ENCODE measurements at places on chromosomes 2 and 18.

GRCh38 chr2:204947405-204947804 is 402.1 kb downstream of the PARD3B start:
- DNase-seq, result no peak

- no peak for DNase-seq
Observed at GRCh38 chr18:3329471-3329870, 67.5 kb downstream of the MYL12B start.

DNA sequence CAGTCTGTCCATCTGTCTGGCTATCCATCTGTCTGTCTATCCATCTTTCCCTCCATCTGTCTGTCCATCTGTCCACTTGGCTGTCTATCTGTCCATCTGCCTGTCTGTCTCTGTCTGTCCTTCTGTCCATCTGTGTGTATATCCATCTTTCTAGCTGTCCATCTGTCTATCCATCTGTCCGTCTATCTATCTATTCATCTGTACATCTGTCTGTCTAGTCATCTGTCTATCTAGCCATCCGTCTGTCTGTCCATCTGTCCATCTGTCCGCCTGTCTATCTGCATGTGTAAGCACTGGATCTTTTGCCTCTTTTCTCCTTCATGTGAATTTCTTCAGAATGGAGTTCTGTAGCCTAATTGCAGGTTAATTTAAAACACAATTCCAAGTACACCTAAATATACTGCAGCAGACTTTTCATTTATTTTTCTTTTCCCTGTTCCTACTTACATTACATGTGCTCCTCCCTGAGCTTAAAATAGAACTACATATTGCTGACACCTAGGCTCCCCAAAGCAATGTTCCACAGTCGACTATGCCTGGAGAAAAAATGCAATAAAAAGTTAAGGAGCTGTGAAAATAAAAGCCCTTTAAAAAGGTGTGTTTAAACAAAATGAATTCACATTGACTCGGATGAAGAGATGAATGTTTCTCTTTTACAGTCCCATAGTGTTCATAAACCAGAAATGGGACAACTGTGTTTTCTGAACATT is 37.4 kb upstream of the TXNDC2 start:
- no peak for DNase-seq

DNA sequence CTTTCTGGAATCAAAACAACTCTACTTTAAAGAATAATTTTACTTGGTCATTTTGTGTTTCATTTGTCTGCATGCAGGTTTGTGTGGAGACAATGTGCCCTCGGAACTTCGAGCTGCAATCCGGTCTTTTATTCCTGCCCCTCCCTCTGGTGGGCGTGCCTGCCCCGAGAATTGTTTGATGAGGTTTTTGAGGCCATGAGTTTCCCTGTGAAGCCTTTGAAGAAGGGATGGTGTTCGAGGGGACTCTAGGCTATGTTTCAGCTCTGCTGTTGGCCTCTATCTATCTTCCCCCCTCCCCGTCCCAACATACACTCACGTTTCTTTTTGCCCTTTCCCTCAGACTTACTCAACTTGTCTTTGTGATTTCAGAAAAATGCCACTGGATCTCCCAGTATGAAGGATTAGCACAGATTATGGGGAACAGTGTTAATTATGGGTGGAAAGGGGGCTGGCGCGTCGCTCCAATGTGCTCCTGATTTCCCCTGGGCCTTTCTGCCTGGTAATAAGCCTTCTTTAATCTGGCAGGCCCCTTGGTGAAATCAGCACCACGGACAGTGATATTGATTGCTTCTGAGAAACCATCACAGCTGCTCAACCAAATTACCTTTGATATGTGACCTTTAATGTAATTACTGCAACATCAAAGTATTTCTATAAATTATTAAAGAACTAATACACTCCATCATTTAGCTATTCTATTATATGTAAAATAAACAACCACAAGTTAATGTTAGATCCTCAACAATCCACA is 82.2 kb downstream of the CELF4 start:
- DNase-seq, result no peak

GRCh38 chr18:4755848-4756247 is 300.7 kb upstream of the DLGAP1 start:
- DNase-seq, result no peak

- DNase-seq, result no peak
Observed at GRCh38 chr2:179595284-179595683, 266.1 kb downstream of the ZNF385B start.

DNA sequence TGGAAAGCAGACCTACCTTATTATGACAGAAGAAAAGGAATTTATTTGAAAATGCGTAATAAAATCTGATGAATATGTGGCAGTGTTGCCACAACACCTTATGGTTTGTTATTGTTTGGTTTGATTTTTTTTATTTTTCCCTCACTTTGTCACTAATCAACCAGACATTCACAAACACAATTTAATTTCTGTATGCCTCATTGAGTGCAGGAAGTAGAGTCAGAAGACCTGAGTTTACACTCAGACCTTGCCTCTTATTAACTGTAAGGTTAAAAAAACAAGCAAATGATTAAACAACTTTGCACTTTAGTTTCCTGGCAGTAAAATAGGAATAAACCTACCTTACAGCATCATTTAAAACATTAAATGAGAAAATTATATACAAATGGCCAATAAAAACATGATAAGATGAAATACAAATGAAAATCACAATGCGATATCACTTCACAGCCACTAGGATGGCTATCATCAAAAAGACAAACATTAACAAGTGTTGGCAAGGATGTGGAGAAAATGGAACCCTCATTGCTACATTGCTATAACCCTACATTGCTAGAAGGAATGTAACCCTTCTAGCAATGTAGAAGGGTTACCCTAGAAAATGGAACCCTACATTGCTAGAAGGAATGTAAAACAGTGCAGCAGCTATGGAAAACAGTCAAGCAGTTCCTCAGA is 3.3 kb downstream of the SESTD1 start:
- no peak for DNase-seq

DNA sequence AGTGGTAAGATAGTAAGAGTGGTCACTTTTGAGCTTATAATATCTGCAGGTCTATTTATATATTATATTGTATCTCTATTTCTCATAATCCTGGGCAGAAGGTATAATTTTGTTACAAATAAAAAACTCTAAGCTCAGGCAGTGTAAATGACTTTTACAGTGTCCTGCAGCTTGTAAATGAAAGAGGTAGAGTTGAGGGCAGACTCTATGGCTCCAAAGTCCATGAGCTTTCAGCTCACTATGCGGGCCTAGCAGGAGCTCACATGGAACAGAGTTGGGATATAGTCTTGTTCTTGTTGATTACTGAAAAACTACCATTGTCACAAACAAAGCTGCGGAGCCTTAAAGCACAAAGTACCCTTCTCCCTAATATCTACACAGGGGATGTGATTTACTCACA is 361.4 kb downstream of the LNPK start:
- no peak for DNase-seq

DNA sequence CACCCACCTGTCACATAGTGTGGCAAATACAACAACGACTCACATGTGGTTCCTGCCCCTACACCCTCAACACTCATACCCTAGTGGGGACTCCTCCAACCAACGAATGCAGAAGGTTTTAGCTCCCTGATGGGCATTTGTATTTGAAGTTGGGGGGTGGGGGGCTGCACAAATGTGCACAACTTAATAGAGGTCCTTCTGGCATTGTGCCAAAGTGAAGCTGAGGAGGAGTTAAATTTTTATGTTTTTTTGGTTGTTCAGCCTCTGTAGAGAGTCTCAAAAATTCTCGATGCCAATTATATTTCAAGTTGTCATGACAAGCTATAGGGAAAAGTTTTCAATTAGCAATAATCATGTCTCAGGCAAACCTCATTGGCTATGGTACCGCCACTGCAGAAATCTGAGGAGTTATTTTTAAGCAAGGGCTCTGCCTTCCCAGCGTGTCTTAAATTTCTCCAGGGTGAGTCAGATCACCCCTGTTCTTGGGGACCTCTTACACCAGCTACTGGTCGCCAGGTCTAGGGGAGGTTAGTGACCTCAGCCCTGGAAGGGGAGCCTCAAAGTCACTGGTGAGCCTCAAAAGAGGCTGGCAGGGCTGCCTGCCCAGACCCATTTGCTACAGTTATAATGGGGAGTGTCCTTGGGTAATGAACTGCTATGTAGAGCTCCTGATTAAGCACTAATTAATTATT is 102.7 kb upstream of the TAF1B start:
- no peak for DNase-seq

DNA sequence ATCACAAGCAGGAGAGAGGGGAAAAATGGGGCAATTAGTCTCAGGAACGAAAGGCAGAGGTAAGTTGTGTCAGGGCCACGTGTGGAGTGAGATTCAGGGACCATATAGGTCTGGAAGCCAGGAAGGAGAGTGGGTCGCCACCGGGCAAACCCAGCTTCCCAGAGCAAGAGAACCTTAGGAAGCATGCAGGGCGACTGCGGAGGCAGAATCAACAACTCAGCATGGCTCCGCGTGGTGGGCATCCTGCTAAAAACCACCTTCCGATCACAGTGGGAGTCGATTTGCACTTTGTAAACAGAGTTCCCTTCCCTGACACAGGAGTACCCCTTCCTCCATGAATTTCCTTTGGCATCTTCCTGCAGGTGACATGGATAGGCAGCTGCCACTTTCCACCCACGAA is 114.6 kb downstream of the TTC32 start:
- DNase-seq, result no peak

- no peak for DNase-seq
Observed at GRCh38 chr2:217293607-217294006, 433.7 kb upstream of the TNP1 start.

DNA sequence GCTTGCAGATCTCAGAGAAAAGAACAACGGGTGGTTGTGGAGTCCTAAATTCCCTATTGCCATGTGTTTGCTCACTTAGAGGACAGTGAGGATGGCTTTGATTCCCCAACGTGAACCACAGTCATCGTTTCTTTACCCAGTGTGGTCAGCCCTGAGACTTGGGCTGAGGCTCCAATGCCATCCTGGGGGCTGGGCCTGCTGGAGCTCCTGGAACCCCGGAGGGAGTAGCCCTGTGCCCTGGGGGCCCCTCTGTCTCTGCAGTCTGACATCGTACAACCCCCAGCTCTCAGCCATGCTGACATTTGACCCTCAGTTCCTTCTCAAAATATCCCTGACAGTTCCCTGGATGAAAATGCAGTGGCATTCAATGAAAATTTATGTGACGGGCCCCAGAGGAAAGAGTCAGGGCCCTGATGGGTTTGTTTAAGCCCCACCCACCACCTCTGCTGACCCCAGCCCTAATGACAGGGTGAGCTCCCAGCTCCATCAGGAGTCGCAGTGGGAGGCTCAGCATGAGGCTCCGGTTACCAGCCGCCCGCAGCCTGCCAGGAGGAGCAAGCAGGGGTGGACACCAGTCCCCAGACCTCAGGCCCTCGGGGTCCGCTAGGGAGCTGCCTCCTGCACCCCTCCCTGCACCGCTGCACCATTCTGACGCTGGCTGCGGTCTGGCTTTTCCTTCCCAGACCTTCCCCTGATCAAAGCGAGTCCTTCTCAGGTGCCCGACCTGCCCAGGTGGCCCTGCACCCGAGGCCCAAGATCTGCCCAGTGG is 120.9 kb downstream of the TWIST2 start:
- no peak for DNase-seq

GRCh38 chr2:233584210-233584609 is 17.6 kb upstream of the USP40 start:
- DNase-seq, result no peak

DNA sequence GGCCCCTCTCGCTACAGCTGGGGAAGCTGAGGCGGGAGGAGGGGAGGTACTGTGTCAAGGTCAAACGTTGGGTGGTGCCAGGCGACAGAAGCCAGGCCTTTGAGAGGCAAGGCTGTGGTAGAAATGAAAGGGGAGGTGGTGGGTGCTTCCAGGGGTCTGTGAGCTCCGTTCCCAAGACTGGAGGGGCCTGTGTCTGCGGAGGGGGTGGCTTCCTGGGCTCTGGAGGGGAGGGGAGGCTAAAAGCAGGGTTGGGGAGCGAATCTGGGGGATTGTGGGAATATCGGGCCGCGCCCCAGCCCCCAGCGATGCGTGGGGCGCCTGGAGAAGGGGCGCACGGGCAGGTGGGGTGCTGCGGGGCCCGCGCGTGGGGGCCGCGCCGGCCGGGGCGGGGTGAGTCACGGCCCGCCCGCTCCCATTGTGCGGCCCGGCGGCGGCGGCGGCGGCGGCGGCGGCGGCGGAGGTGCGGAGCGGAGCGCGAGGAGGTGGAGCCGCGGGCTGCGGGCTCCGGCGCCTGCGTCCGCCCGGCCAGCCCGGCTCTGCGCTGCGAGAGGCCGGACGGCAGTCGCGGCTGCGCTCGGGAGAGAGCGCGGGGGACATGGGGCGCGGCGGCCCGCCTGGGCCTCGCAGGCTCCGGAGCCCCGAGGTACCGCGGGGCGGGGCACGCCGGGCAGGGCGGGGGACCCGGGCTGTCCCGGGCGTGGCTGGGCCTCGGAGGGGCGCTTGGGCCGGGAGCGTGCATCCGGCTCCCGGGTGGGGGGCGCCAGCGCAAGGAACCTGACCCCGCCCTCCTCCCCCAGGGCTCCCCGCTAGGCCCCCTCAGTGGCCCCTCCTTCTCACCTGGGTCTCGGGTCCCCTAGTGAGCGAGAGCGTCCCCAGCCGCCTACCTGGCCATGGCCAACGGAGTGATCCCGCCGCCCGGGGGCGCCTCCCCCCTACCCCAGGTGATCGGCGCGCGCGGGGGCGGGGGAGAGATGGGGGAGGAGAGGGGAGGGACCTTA is at the start of gene SLC4A3:
SLC4A3 (plus strand) TSS at position 528 of the 998 bp plus-strand sequence; CDS start at position 891, 363 bp downstream.
- DNase-seq, result no peak
